Mesothelial cell of epicardium (in vitro differentiated cells): ENCODE measurements at places on chromosomes 12 and 14.

- no peak overlapping the region for H3K4me3 ChIP-seq
- H3K4me1 ChIP-seq = no peaks in the 10 kb centered on the region
- no peaks in the 10 kb centered on the region for H3K27me3 ChIP-seq
Observed at GRCh38 chr12:102302553-102302952, 104.9 kb upstream of the PMCH start.

DNA sequence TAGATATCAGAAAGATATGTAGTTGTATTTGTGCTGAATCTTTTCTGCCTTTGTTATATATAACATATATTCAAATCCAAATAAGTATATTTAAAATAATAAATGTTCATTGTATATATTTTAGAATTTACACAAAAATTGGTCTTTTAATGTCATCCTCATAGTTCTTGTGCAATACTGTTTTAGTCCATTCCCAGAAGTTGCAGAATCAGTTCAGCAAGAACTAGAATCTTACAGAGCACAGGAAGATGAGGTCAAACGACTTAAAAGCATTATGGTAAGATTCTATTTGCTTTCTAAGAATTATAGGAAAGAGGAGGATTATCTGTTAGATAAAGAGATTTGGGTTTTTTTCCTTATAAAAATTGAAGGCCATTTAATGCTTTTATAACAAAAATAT is 51.0 kb downstream of the SCFD1 start:
- H3K4me3 ChIP-seq = no peak overlapping the region
- H3K27ac ChIP-seq = no peak overlapping the region
- H3K27me3 ChIP-seq = no peaks in the 10 kb centered on the region
- DNase-seq = no peak

DNA sequence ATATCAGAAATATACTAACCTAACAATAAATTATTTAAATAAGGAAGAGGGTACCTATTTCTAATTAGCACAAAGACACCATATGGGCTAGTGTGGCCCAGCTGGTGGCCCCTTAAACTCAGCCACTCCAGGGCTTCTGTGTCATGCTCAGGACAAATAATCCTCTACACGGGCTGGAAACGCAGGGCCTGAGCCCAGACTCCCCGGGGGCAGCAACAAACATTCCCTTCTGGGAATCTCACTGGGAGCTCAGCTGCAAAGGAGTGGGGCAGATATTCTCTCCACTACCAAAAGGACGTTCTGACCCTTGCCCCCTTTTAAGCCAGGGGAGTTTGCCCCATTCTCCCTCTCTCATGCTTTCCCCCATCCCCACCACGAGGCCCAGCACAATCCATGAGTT is 43.7 kb upstream of the ELK3 start:
- H3K27me3 ChIP-seq = no peaks in the 10 kb centered on the region
- no peak overlapping the region for H3K4me3 ChIP-seq
- no peaks in the 10 kb centered on the region for H3K4me1 ChIP-seq
- H3K27ac ChIP-seq = no peak overlapping the region

DNA sequence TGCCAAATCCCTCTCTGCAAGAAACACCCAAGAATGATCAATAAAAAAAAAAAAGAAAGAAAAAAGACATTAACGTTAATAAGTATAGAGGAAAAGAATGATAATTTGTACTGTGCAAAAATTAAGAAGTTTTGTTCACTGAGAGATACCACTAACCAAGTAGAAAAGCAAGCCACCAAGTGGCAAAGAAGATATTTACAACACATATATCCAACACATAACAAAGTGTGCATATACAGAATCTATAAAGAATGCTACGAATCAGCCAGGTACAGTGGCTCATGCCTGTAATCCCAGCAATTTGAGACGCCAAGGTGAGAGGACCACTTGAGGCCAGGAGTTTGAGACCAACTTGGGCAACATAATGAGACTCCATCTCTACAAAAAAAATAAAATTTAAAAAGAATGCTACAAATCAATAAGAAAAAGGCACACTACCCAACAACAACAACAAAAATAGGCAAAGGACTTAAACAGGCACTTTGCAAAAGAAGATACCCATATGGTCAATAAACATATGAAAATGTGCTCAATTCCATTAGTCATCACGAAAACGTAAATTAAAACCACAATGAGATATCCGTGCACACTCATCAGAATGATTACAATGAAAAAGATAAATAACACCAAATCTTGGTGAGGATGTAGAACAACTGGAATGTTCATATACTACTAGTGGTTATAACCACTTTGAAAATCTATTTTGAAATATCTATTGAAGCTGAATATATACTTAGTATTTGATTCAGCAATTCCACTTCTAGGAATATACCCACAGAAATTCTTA is 19.8 kb downstream of the GALNT4 start:
- H3K4me3 ChIP-seq = no peak overlapping the region
- H3K36me3 ChIP-seq = peaks cover 9% of the 10 kb centered on the region
- H3K27me3 ChIP-seq = no peaks in the 10 kb centered on the region
- H3K4me1 ChIP-seq = peaks cover 22% of the 10 kb centered on the region

DNA sequence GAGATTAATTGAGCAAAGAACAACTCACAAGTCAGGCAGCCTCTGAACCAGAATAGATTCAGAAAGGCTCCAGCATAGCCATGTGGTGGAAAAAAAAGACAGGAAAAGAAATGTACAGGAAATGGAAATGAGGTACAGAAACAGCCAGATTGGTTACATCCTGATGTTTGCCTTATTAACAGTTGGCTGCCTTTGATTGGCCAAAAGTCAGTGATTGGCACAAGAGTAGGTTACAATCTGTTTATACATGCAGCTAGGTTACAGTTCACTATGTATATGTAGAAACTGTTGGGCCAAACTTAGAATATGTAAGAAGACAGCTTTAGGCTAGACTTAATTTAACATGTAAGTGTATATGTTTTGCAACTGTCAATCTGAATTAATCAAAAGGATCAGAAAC is 118.9 kb downstream of the UNC79 start:
- no peak overlapping the region for H3K4me3 ChIP-seq
- no peak overlapping the region for H3K27ac ChIP-seq
- no peaks in the 10 kb centered on the region for H3K36me3 ChIP-seq
- H3K27me3 ChIP-seq = peaks cover 10% of the 10 kb centered on the region

DNA sequence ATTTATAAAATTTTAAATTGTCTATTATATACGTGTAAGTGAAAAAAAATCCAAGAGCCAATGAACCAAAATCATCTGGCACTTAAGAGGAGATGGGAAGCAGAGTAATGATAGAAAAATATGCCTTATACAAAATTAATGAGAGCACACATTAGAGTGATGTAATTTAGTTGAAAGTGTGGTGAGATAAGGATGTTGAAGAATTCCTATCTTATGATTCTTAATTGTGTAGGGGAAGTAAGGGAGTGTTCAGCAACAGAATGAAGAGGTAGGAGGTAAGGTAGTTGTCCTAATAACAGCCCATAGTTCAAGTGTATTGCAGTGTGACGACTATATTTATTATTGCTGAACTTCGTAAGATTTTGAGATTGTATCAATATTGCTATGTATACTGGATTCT is 843.4 kb upstream of the FLRT2 start:
- no peak overlapping the region for H3K4me3 ChIP-seq
- no peak overlapping the region for H3K27ac ChIP-seq
- H3K4me1 ChIP-seq = peaks cover 9% of the 10 kb centered on the region
- no peaks in the 10 kb centered on the region for H3K36me3 ChIP-seq
- H3K27me3 ChIP-seq = no peaks in the 10 kb centered on the region
- no peak for DNase-seq

- H3K36me3 ChIP-seq = no peaks in the 10 kb centered on the region
- no peak overlapping the region for H3K4me3 ChIP-seq
- DNase-seq = no peak
- H3K4me1 ChIP-seq = peaks cover 8% of the 10 kb centered on the region
- no peak overlapping the region for H3K27ac ChIP-seq
Observed at GRCh38 chr12:94182986-94183707, 34.8 kb downstream of the PLXNC1 start.

- DNase-seq = no peak
- no peak overlapping the region for H3K4me3 ChIP-seq
- H3K4me1 ChIP-seq = no peaks in the 10 kb centered on the region
- no peak overlapping the region for H3K27ac ChIP-seq
Observed at GRCh38 chr14:58455593-58456265, 28.2 kb downstream of the KIAA0586 start.

GRCh38 chr12:28440081-28440608 is 249.9 kb downstream of the CCDC91 start:
- no peak overlapping the region for H3K4me3 ChIP-seq
- H3K4me1 ChIP-seq = no peaks in the 10 kb centered on the region
- H3K36me3 ChIP-seq = no peaks in the 10 kb centered on the region
